ENCODE measurements at places on chromosomes 6 and 20. TPM values are rescaled to one million over a fixed set of nuclear protein-coding genes. Genes with fewer than 3 reads are reported as not detected.

The SOBP gene
- 27.2 TPM for total RNA-seq

DNA sequence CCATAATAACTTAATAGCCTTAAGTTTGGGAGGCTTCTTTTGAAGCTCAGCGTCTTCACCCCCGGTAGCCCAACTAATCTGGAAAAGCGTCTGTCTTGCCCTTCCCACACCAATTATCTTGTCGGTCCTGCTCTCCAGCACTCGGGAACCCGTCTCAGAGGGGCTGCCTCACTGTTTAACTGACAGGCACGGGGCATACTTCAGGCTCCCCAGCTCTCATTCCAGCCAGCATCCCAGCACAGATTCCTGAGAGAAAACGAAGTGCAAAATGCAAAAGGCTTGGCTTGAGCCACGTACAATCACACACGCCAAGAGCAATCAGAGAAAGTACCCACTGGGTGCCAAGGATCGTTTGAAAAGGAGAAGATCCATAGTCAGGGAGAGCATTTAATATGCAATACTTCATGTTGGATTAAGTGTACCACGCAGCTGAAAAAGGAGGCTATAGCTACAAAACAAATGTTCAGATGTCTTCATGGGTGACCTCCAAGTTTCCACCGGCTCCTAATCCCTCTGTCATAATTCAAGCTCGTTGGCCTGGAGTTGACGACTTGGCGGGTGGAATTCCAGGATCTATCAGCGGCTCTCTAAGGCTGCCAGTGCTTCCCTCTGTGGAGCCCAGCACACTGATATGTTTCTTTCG lies 53.7 kb upstream of the STX16 start:
- no peak overlapping the region for H3K27ac ChIP-seq
- H3K4me3 ChIP-seq: no peak overlapping the region
- no peaks in the 10 kb centered on the region for H3K4me1 ChIP-seq

DNA sequence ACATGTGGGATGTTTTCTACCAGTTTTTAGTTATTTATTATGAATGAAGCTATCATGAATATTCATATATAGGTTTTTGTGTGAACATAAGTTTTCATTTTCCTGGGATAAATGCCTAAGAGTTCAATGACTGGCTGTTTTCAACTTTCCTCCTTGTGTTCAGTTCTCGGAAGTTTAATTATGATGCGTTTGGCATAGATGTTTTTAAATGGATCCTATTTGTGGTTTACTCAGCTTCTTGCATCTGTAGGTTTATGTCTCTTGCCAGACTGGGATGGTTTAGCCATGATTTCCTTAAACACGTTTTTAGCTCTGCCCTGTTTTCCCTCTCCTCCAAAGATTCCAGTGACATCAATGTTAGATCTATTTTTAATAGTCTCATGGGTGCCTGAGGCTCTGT lies 411.1 kb upstream of the CDH4 start:
- no peaks in the 10 kb centered on the region for H3K27me3 ChIP-seq
- H3K36me3 ChIP-seq: no peaks in the 10 kb centered on the region
- H3K4me3 ChIP-seq: no peak overlapping the region
- no peak overlapping the region for H3K27ac ChIP-seq
- no peak for DNase-seq

- DNase-seq: no peak
- H3K27ac ChIP-seq: no peak overlapping the region
- H3K27me3 ChIP-seq: no peaks in the 10 kb centered on the region
- no peaks in the 10 kb centered on the region for H3K36me3 ChIP-seq
These were observed 82.2 kb upstream of the OPRM1 start for GRCh38 chr6:153956808-153957207.
